ENCODE measurements at places on chromosomes 16 and 17. TPM values are rescaled to one million over a fixed set of nuclear protein-coding genes. Genes with fewer than 3 reads are reported as not detected.

DNA sequence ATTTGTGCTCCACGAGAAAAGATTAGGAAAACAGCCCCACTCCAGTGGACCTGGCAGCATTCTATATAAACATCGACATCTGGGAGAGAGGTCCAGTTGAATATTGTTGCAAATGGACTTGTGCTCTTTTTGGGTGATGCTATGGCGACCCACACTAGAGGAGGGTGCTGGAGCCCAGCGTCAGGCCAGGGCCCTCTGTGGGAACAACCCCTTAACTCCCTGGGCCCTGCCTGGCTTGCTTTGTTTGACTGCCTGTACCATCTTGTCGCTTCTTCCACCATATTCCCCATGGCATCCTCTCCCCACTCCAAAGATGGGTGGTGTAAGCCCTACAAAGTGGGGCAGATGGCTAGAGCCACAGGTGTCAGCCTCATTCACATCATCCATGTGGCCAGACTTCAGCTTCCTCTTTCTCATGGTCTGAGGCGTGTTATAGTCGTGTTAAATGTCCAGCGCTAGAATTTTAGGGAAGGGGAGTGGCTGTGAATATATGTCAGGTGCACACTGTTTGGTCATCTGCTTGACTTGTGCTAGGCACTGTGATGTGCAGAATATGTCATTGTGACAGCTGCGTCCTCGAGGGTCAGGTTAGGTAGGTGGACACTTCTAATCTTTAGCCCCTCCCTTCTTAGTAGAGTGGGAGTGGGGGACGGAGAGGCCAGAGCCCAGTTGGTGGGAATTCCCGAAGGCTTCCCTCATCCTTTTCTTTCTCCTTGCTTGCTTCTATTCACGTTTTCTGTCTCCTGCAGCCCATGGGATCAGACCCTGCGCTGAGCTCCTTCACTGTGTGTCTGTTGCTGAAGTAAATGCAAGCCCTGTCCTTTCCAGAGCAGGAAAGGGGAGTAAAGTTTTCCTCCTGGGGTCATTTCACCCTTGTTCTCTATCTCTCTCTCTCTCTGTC lies 49.8 kb downstream of the MPRIP start:
- no peak for DNase-seq

DNA sequence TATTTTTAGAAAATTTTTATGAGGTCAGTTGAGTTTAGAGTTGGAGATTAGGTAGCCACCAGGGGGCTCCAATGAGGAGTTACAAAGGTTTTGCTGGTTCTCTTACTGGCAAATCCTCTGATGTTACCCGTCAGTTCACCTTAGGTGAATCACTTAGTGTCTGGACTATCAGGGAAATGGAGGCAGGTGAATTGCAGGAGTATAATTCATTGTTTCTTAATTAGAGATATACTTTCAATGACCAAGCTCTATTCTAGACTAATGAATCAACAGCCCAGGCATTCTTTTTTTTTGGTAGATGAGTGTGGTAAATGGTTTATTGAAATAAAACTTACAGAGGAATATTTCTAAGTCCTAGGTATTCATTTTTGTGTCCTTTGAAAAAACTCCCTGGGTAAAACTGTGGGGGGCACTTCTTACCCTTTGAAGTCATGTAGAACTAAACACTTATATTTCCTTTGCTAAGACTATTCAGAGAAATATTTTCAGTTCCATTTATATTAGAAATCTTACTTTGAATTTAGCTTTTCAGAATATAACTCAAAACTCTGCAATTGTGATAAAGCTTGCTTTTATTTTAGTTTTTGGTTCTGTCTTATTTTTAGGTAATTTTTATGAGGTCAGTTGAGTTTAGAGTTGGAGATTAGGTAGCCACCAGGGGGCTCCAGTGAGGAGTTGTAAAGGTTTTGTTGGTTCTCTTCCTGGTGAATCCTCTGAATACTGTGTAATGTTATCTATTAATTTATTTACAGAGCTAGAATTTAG lies 17.7 kb downstream of the PSMD11 start:
- peak; percentile 62 for DNase-seq

LPCAT2 gene
- total RNA-seq = 15.0 TPM

CA4 gene
- not detected for total RNA-seq

GRCh38 chr17:82097184-82097918 lies 685 bp downstream of the FASN start:
- DNase-seq = peak; percentile 31

- DNase-seq = no peak
Observed at GRCh38 chr17:82235775-82236141, 6.9 kb downstream of the SLC16A3 start.

THRA gene
- total RNA-seq = 11.2 TPM

- DNase-seq = no peak
Observed at GRCh38 chr17:43655693-43656255, 5.9 kb downstream of the MEOX1 start.

GRCh38 chr16:49890876-49891275 lies 35.0 kb upstream of the ZNF423 start:
- DNase-seq = no peak

SPATA32 gene
- not detected for total RNA-seq

DNA sequence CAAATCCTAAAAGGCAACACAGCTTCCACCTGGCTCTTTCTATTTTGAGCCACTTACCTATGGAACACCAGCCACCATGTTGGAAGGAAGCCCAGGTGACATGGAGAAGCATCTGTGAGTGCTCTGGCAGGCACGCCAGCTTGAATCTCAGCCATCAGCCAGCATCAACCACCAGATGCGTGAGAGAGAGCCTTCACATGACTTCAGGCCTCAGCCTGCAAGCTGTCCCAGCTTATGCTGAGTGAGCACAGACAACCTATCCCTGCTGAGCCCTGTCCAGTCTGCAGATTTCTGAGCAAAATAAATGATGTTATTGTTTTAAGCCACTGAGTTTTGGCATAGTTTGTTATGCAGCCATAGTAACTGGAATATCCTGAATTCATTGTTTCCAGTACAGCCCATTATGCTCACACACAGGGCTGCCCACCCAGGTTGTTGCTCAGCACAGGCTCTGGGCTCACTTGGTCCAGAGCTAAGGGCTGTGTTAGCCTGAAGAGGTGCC lies 35.1 kb downstream of the TMEM238L start:
- DNase-seq = no peak

DNA sequence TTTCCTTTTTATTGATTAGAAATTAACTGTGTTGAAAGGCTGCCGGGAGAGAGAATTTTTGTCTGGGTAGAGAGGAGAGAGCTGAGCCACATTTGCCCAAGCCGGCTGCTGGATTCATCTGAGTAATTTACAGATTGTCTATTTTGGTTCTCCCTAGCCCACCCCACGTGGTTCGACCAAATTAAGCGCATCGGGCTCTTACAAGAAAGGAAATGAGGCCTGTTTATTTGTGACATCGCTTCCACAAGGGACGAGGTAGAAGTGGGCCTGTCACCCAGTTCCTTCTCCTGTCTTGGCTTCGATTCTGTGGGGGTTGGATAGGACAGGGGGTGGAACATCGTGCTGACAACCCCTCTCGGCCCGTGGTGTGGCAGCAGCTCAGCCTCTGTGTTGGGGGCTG lies 42.9 kb downstream of the SYT17 start:
- no peak for DNase-seq

- no peak for DNase-seq
Observed at GRCh38 chr17:14428648-14429029, 127.8 kb downstream of the HS3ST3B1 start.

KRT15 gene
- total RNA-seq = 144 TPM

DNA sequence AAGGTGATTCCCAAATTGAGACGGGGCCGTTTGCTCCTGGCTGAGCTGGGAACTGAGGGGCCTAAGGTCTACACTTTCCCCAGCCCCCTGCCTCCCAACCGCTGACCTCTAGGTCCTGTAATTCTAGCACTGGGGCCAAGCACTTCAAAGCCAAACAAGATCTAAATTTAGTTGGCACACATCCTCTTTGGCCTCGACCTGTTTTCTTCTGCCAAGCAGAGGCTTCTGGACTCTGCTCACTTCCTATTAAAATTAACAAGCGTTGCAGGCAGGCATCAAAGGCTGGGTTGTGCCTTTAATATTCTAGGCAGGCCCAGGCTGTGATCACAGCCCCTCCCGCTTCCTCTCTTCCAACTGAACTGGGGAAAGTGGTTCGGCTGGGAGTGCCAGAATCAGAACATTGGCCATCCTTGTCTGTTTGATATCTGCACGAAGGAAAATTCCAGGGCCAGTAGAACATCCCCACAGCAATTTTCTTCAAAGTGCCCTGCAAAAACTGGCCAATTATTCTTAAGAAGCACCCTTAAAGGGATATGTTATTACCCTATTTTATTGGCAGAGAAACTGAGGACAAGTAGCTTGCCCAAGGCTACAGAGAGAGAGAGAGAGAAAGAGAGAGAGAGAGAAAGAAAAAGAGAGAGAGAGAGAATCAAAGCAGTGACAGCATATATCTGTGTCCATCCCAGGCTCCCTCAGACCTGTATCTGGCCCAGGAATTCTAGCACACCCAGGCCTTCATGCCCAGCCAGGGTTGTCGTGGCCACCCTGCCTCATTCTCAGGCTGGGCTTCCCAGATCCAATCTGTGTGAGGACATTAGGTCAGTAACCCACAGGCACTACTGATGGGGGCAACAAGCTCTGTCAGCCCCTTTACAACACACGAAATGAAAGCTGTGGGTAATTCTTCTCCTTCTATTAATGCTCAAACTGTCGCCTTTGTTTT lies 12.8 kb upstream of the MT4 start:
- no peak for DNase-seq

DNA sequence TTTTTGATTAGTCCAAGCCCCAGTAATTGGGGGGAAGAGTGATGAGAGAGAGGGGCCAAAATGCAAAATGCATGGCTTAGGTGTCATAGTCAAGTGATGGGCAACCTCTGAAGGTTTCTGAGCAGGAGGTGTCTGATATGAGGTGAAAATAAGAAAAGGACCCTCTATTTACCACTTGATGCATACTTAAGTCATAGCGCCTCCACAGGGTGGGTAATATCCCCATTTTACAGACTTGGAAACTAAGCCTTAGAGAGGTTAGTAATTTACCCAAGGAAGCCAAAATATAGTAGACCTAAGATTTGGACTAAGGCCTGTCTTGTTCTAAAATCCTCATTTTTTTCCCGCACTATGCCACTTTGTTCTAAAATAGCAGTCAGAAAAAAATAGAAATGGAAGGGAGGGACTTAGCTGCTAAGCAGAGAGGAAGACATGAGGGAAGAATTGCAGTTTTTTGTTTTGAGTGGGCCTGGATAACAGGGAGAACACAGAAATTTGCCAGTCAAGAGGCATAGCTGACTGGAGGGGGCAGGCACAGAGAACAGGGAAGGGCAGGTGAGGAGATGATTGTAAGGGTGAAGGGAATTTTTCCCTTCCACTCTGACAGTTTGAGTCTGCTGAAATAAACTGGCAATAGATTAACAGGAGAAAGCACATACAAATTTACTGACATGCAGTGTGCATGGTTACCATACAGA lies 2.3 kb upstream of the GRB2 start:
- no peak for DNase-seq

GRCh38 chr17:50212121-50212843 lies 10.9 kb upstream of the COL1A1 start:
- no peak for DNase-seq

Measured in PC-3 (cell line).